ENCODE measurements at places on chromosomes 16 and 17.

DNA sequence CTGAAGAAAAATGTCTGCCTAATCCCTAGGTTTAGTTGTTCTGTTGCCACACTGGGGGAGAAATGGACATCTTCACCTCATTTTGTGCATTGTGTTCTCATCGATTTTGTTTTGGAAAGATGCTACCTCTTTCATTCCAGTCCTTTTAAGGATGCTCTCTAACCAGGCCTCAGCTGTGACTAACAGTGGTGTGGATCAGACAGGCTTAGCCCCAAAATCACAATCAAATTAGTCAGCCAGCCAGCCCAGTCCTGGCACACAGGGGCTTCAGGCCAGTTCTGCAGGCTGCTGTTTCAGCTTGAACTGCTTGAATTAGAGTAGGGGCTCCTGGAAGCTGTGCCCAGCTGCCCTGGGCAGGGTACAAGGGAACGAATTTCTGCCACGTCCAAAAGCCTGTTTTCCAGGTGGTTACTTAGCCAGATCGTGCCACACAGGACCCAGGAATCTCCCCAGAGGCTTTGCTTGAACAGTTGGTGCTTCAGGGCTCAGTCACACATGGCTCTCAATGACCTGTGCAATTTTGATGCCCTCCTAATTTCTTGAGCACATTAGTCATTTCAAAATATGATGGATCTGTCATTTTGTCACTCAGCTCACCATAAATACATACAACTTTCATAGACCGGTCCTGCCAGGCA lies 60.7 kb downstream of the CLEC16A start:
- DNase-seq = no peak

DNA sequence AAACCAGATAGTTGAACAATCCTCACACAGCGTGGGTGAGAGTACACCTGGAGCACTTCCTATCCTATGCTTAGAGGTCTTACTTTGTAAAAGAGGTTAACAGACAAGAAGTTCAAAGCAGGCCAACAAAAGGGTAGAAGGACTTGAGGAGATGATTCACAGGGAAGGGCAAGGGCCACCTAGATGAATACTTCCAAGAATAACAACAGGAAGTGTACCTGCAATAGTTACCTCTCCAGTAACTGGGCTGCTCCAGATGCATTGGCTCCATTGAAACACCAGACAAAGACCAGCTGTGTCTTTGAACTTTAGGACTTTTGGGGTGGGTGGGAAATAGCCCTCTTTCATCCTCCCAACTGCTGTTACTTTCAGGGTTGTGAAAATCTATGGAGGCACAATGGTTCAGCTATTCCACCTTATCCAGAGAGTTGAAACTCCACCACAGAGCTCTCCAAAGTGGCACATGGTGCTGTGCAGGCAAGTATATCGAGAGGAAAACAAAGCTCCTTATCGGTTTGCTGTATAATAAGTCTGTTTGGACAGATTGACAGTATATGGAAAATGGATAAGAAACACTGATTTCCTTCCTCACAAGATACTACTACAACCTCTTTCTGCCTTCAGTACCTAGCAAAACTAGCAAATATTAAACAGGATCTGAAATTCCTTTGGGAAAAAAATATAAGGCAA lies 22.7 kb downstream of the RNF43 start:
- DNase-seq = no peak

GRCh38 chr16:53840456-53840855 lies 136.5 kb downstream of the FTO start:
- DNase-seq = no peak

GRCh38 chr16:15990902-15991301 lies 41.5 kb downstream of the ABCC1 start:
- DNase-seq = no peak

GRCh38 chr17:63700528-63701455 lies 867 bp upstream of the LIMD2 start:
- peak; percentile 72 for DNase-seq

DNA sequence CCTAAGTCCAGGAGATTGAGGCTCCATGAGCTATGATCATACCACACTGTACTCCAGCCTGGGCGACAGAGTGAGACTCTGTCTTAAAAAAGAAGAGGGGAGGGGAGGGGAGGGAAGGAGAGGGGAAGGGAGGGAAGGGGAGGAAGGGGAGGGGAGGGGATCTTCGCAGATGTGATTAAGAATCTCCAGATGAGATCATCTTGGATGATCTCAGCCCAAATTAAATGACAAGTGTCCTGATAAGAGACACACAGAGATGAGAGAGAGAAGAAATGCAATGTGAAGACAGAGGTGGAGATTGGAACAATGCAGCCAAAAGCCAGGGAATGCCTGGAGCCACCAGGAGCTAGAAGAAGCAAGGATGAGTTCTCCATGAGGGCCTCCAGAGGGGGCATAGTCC lies 70.1 kb downstream of the EMP2 start:
- no peak for DNase-seq

- no peak for DNase-seq
Measured at GRCh38 chr17:80599546-80600305, 55.1 kb downstream of the RPTOR start.

- DNase-seq = no peak
Measured at GRCh38 chr17:61366715-61367413, 32.8 kb upstream of the TBX2 start.

DNA sequence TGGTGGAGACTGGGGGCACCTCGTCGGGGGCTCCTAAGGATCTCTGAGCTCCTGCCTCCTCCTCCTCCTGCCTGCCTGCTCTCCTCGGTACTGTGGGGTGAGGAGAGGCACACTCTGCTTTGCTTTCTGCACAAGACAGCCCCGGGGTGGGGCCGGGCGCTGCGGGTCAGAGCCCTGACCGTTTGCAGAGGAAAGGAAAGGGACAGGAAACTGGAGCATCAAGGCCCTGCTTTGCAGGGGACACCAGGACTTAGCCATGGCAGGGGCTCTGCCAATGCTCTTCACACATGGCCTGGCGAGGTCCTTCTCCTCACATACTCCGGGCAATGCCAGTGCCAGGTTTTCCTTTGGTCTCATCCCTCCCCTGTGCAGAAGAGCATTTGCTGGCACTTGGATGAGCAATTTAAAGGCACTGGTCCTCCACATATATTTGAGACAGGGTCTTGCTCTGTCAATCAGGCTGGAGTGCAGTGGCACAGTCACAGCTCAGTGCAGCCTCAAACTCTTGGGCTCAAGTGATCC lies 23.8 kb upstream of the DOC2B start:
- DNase-seq = no peak

Measured in right atrium auricular region (tissue), 2 donors.